ENCODE measurements at places on chromosomes 2 and 18. TPM values are rescaled to one million over a fixed set of nuclear protein-coding genes. Genes with fewer than 3 reads are reported as not detected.

GRCh38 chr2:238632181-238633060, 205.7 kb downstream of the ASB1 start:
- DNase-seq: no peak
- no peak overlapping the region for H3K27ac ChIP-seq
- H3K36me3 ChIP-seq: no peaks in the 10 kb centered on the region
- no peaks in the 10 kb centered on the region for H3K27me3 ChIP-seq
- no peaks in the 10 kb centered on the region for H3K4me1 ChIP-seq
- H3K4me3 ChIP-seq: no peak overlapping the region

GRCh38 chr2:152555048-152555447, 162.2 kb downstream of the PRPF40A start:
- no peaks in the 10 kb centered on the region for H3K27me3 ChIP-seq
- H3K4me3 ChIP-seq: no peak overlapping the region
- H3K4me1 ChIP-seq: no peaks in the 10 kb centered on the region

DNA sequence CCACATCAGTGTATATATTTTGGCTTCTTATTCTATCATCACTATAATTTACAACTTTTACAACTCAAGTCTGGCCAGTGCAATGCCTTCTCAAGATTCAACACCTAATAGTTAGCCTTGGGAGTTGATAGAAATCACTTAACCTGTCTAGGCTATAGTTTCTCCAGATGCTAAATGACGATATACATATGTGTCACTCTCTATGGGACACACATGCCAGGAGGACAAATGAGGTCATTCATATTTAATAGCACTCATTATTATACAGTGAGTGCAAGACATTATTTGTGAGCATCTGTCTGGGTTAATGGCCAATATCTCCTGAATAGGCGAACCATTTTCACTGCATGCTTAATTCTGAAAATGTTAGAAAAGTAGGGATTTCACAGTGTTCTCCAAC, 89.8 kb downstream of the ALK start:
- H3K36me3 ChIP-seq: no peaks in the 10 kb centered on the region
- H3K4me1 ChIP-seq: no peaks in the 10 kb centered on the region
- no peaks in the 10 kb centered on the region for H3K27me3 ChIP-seq

- DNase-seq: no peak
- H3K27me3 ChIP-seq: no peaks in the 10 kb centered on the region
- H3K4me3 ChIP-seq: no peak overlapping the region
- H3K4me1 ChIP-seq: no peaks in the 10 kb centered on the region
- no peak overlapping the region for H3K27ac ChIP-seq
These were observed 283.1 kb downstream of the SUCLG1 start for GRCh38 chr2:84175970-84176369.

DNA sequence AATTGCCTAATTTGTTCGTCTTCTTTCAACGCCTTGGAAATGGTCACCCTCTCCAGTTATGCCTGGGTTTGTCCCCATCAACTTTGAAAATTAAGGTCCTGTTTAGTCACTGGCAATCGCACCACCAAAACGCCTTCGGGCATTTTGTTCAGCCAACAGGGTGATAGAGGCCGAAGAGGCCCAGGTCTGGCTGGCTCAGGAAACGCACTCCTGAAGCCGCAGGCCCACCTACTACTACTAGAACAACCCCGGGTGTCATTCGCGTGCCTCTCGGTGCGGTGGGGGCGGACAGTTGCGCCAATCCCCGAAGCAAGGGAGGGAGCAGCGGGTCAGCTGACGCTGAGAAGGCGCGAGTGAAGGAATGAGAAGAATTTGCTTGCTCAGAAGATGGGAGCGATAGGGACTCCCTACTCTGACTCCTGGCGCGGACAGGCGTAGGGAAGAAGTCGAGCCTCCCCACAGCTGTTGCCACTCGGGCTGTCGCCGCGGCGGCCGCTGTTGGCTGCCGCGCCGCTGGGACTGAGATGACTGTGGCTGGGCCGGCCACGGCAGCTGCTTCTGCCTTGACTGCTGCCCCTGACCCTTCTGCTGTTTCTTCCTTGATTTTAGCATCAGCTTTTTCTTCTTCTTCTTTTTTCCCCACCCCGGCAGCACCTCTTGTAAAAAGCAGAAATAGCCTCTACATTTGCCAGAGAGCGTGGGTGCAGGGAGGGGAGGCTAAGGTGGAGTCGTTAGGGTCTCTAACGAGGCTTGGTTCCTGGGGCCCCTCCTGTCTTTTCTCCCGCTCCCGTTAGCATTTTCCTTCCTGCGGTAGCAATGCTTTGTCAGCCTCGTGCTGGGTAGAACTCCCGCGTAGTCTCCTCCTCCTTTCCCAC, 387.6 kb downstream of the FIGN start:
- H3K4me1 ChIP-seq: no peaks in the 10 kb centered on the region
- no peaks in the 10 kb centered on the region for H3K36me3 ChIP-seq
- no peak for DNase-seq
- H3K27me3 ChIP-seq: no peaks in the 10 kb centered on the region

DNA sequence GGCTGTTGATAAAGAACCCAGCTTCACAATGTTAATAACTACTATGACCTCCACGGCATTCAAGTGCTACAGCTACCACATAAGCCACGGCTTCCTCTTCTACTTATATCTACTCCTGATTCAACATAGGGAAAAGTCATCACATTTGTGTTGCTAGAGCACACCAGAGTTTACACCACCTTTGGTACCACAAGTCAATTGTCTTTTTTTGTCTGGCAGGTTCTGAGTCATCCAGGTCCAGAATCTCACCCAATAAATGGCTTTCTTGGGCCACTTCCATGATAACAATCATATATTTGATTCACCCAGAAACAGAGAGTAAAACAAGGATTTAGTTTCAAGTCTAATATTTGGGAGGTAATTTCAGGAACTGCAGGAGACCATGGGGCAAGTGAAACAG, 480.2 kb downstream of the TMX3 start:
- H3K27me3 ChIP-seq: no peaks in the 10 kb centered on the region
- H3K36me3 ChIP-seq: no peaks in the 10 kb centered on the region
- H3K27ac ChIP-seq: no peak overlapping the region
- H3K4me1 ChIP-seq: no peaks in the 10 kb centered on the region
- H3K4me3 ChIP-seq: no peak overlapping the region
- no peak for DNase-seq

DNA sequence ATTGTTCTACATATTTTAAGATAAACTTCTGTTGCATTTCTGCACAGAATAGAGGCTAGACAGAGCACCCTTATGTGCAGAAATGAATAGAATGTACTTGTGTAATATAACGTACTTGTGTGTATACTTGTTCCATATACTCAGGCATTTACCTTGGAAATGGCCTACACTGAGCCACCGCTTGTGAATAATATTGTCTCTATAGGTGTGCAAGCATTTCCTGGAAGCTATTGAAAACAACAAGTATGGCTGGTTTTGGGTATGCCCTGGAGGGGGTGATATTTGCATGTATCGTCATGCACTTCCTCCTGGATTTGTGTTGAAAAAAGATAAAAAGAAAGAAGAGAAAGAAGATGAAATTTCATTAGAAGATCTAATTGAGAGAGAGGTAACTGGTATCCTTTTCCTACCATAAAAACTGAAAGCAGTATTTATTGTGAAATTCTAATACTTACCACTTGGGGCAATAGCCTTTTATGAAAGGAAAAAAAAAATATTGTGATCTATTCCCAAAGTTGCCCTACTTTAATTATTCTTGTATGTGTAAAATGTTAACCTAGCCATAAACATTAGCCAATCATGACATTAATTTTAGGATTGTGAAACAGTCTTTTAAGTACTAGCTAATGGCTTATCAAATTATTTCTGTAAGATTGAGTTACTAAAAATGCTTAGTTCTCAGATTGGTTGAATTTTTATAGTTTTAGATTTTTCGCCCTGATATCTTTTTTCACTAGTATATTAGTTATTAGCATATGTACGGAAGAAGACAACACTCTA, 18.0 kb downstream of the ZC3H15 start:
- DNase-seq: no peak
- peaks cover 38% of the 10 kb centered on the region for H3K36me3 ChIP-seq
- H3K4me3 ChIP-seq: no peak overlapping the region
- no peaks in the 10 kb centered on the region for H3K4me1 ChIP-seq
- H3K27ac ChIP-seq: no peak overlapping the region

DNA sequence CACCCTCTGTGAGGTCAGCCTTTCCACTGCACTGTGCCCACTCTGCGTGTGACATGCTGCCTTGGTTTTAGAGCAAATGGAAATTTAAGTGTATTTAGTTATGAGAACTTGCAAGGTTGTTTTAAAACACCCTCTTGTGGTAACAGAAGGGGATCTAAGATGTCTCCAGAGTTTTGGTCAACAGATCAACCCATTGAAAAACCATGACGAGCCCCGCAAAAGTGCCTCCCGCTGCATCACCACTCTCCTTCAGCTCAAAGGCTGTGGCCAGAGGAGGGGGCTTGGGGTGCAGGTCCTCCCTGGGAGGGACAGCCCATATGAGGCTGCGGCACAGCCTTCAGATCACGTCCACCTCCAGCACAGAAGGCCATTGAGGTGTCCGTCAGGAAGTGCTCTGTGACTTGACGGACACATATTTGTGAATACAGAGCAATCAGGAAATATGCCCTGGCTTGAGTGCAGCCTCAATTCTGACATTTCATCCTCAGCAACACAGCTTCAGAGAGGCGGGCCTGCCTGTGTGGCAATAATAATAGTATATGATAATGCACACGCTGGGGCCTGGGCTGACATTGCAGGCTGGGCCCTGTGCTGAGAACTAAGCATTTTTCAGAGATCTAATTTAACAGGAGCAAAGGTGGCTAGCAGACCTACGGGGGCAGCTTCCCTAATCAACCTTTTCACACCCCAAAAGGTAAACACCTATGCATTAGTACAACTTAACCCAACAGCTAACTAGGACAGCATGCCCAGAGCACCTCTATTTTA, 213.9 kb downstream of the ANAPC1 start:
- H3K4me3 ChIP-seq: no peak overlapping the region
- no peak overlapping the region for H3K27ac ChIP-seq

- no peaks in the 10 kb centered on the region for H3K4me1 ChIP-seq
- no peak overlapping the region for H3K4me3 ChIP-seq
- H3K36me3 ChIP-seq: no peaks in the 10 kb centered on the region
- H3K27ac ChIP-seq: no peak overlapping the region
- no peak for DNase-seq
- H3K27me3 ChIP-seq: no peaks in the 10 kb centered on the region
These were observed 140.6 kb downstream of the C1D start for GRCh38 chr2:67922080-67922785.

GRCh38 chr2:71743995-71744675, 290.8 kb downstream of the DYSF start:
- no peaks in the 10 kb centered on the region for H3K36me3 ChIP-seq
- no peak overlapping the region for H3K4me3 ChIP-seq
- H3K27me3 ChIP-seq: no peaks in the 10 kb centered on the region
- H3K27ac ChIP-seq: no peak overlapping the region

- no peak for DNase-seq
- H3K4me1 ChIP-seq: no peaks in the 10 kb centered on the region
These were observed 1.9 kb downstream of the SP5 start for GRCh38 chr2:170716851-170717598.

The ESPNL gene
- 0.05 TPM for polyA plus RNA-seq

The CRACDL gene
- 0.12 TPM for polyA plus RNA-seq

The ECEL1 gene
- not detected for polyA plus RNA-seq

The NFATC1 gene
- polyA plus RNA-seq: 5.4 TPM

The POTEJ gene
- not detected for polyA plus RNA-seq

Measured in GM12878 (cell line).